HT1080 (cell line): ENCODE measurements at places on chromosomes 6 and 20. TPM values are rescaled to one million over a fixed set of nuclear protein-coding genes. Genes with fewer than 3 reads are reported as not detected.

GRCh38 chr6:106858653-106859092, 115.9 kb downstream of the CD24 start:
- DNase-seq, result peak; percentile 49

- DNase-seq, result no peak
Observed at GRCh38 chr20:8829256-8829655, 239.6 kb upstream of the PLCB4 start.

DNA sequence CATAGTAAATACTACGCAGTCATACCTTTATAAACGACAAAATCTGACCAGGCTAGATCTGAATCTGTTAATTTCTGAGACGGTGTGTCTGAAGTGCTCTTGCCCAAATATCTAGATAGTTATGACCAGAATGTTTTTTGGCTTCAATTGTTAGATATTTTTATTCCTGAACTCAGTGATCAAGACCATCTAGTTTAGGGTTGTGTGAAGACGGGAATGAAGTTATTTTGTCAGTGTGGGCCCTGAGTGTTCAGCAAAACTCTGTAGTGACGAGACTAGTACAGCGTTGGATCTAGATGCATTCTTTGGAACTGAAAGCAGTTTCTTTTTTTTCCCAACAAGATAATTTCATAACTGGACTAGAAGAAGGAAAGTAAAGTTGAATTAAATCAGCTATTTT, 3.1 kb downstream of the STXBP5 start:
- no peak for DNase-seq

GRCh38 chr6:119347466-119348095, 2.0 kb downstream of the MAN1A1 start:
- DNase-seq, result no peak

DNA sequence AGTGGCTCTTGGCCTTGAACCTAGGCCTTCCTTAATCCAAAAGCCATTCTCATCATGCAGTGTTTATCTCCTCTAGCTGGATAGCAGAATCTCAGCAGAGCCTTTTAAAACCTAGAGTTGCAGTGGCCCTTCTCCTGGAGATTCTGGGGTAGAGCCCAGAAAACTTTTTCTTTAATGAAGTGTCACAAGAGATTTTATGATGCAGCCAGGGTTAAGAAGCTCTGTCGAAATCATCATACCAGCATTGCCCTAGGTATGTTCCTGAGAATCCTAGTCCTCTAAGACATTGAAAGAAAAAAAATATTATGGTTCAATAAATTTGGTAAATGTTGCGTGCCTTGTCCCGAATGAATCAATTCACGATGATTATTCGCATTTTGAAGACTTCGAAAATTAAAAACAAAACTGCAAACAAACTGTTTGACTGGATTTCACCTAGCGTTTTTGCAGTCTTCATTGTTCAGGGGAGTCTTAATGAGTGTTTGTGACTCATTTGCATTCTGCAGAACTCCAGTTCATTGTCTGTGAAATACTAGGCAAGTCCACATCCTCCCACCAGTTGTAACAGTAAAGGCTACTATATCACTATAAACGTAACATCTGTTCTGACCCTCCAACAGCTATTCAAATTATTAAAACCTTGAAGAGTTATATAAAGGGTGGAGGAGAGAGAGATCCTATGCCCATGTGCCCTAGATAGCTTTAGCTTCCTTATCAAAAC, 198.6 kb downstream of the UST start:
- no peak for DNase-seq

DNA sequence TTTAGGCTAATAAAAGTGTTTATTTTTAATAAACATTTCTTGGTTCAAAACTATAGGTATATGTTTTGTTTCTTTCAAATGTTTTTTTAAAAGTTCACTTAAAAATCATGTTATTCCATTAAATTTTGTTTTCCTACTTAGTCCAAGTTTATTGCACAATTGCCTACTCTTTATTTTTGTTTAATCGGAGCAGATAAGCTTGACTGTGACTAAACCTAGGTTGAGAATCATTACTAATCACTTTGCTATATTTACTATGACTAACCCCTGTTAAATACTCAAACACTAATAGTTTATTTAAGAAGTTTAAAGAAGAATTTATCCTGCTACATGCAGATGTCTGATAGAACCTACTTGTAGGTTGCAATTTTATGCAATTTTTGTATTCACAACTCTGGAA, 18.8 kb downstream of the MAP3K4 start:
- DNase-seq, result no peak

DNA sequence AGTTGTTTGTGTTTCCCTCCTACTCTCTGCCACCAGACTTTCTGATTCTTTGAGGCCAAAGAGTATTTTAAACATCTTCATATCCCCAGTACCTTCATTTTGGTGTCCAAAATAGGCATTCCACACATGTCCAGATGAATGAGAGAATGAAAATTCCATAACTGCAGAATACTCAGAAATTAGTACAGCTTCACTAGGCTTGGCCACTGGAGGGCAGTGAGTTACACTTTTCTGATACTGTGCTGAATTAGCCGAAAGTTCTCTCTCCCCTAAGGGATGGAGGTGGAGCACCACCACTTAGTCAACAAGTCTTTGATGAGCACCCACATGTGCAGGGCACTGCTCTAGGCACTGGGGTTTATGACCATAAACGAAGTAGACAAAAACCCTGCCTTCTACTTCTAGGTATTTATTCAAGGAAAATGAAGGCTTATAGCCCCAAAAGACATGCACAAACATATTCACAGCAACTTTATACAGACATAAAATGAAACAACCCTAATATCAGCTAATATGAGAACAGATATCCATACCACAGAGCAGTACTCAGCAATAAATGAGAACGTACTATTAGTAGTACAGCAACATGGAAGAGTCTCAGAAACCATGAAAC, 46.1 kb upstream of the TMEM217 start:
- DNase-seq, result peak; percentile 16

DNA sequence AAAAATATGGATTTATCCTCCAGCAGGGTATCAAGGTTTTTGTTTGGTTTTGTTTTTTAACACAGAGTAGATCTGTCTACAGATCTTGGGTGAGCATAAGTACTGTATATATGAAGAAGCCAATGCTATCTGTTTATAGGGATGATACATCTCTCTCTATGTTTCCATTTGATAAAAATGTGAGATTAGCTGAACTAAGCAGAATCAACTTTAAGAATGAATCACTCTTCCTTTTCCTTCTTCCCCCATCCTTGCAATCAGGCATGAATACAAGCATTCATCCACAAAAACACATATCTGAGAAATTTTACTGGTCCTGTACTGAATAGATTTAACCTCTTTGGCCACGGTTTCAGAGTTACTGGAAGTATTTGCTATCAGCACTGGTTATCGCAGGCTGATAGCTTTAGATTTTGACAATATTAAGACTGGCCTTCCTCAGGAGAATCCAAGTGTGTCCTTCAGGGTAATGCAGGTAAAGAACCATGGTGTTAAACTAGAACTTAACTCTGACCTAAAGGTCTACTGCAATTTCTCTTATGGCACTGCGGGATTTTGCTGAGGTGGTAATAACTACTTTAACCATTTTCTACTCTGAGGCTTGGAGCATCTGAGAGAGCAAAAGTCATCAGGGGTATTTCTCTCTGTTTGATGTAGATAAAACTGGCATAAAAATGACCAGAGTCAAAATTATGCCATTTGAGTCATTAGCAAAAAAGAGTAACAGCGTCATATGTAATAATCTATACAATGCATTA, 1.5 kb downstream of the SNAP25 start:
- no peak for DNase-seq

DNA sequence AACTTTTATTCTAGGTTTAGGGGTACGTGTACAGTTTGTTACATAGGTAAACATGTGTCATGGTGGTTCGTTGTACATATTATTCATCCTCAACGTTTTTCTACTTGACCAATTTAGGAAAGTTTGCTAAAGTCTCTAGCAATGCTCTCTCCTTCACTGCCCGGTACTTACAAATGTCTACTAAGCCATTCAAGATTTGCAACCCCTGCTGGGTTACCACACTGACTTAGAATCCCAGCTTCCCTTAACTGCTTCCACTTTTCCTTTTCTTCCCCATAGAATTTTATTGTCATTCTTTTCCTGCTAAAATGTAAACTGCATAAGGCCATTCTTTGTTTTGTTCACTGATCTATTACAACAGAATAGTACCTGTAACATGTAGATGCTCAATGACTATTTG, 97.4 kb downstream of the SMPDL3A start:
- DNase-seq, result no peak

The IL17F gene
- total RNA-seq, result not detected in 2 replicates

The LY6G6C gene
- not detected in 2 replicates for total RNA-seq

The MLN gene
- total RNA-seq, result not detected in 2 replicates

The DSP gene
- 3.4 and 4.3 TPM in 2 replicates for total RNA-seq

The MTRF1L gene
- total RNA-seq, result 21.5 and 34.5 TPM in 2 replicates

The CST4 gene
- total RNA-seq, result not detected in 2 replicates

The THBD gene
- not detected in 2 replicates for total RNA-seq

The FERMT1 gene
- 17.0 and 22.4 TPM in 2 replicates for total RNA-seq

The RAB44 gene
- not detected in 2 replicates for total RNA-seq

The BPIFA1 gene
- not detected in 2 replicates for total RNA-seq

The HMGCLL1 gene
- total RNA-seq, result not detected in 2 replicates

The GSTA3 gene
- not detected in 2 replicates for total RNA-seq
